ENCODE measurements at places on chromosomes 2 and 18. TPM values are rescaled to one million over a fixed set of nuclear protein-coding genes. Genes with fewer than 3 reads are reported as not detected.

Gene DNAJC5G
- not detected for total RNA-seq

Gene SLC19A3
- 7.5 TPM for total RNA-seq

Gene RAX
- total RNA-seq, result not detected

Gene ABCB11
- 4.8 TPM for total RNA-seq

GRCh38 chr18:67951137-67951536 lies 434.6 kb upstream of the DSEL start:
- no peak overlapping the region for H3K4me3 ChIP-seq

DNA sequence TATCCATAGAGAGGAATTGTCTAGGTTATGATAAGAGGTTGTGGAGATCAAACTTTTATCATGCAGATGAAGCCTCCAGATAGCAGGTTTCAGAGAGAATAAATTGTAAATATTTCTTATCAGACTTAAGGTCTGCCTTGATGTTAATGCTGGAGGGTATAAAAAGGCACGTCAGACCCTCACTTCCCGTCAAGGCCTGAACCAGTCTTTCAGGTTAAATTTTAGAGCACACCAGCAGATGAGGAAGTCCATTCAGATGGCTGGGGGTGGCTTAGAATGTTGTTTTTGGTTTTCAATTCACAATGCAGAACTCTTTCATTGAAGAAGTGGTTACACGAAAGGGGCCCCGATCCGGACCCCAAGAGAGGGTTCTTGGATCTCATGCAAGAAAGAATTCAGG lies 144.4 kb upstream of the FBXO11 start:
- H3K36me3 ChIP-seq, result no peaks in the 10 kb centered on the region
- no peaks in the 10 kb centered on the region for H3K27me3 ChIP-seq

DNA sequence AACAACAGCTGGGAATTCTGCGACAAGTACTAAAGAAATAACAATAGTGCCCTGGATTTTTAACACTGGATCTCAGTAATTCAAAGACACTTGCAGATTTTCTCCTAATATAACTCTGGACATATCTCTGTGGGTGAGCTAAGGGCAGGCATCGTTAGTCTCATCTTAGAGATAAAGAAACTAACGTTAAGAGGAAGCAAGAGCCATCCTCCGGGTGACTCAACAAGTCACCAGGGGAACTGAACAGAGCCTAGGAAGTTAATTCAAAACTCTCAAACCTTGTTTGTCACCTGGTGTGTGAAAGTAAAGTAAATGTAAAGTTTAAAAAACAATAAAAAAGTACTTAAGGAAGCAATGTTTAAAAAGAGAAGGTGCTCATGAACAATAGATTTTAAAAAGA lies 41.6 kb upstream of the NRP2 start:
- H3K27ac ChIP-seq, result no peak overlapping the region
- H3K4me3 ChIP-seq, result no peak overlapping the region

GRCh38 chr2:59726228-59727120 lies 827.0 kb downstream of the BCL11A start:
- DNase-seq, result no peak
- H3K4me1 ChIP-seq, result no peaks in the 10 kb centered on the region
- H3K36me3 ChIP-seq, result no peaks in the 10 kb centered on the region
